Activated CD4-positive, CD25-positive, alpha-beta regulatory T cell treated with anti-CD3 and anti-CD28 coated beads, Interleukin-2, amount 50 U/mL, for 16 hours (primary cell): ENCODE measurements at places on chromosomes 2 and 18.

- no peak for DNase-seq
Measured at GRCh38 chr2:15943378-15944280, 3.3 kb downstream of the MYCN start.

DNA sequence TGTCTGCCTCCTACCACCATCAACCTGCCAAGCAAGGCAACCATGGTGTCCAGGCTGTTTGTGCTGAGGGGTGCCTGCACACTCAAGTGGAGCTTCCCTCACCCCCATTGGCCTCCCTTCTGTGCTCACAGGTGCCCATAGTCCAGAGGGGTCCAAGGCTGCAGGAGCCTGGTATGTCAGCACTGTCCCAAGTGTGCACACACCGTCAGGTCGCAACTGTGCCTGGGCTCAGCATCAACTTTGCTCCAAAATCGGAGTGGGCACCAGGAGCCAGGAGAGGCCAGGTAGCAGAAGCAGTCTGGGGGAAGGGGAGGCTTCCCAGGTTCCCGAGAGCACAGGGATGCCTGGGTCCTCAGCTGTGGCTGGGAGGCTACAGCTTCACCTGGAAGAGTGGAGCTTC lies 1528.2 kb upstream of the SLC39A10 start:
- no peak for DNase-seq

- DNase-seq = no peak
Measured at GRCh38 chr2:6674381-6674780, 191.3 kb downstream of the CMPK2 start.

- DNase-seq = no peak
Measured at GRCh38 chr18:63253428-63254372, 65.9 kb downstream of the BCL2 start.

DNA sequence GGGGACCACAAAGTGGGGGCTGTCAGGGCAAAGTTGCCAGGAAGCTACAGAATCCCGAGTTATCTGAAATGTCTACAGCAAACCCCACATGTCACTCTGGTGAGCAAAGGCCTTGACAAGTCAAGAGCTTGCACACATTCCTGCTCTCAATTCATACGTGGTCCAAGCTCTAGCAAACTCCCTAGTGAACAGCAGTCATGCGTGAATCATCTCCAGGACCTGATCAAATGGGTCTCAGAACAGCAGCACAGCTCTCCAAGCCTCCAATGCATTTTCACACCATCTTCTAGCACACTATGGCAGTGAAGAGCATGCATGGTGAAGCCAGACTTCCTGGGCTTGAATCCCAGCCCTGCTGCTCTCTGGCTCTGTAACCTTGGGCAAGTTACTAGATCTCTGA lies 68.5 kb downstream of the MYO5B start:
- no peak for DNase-seq

DNA sequence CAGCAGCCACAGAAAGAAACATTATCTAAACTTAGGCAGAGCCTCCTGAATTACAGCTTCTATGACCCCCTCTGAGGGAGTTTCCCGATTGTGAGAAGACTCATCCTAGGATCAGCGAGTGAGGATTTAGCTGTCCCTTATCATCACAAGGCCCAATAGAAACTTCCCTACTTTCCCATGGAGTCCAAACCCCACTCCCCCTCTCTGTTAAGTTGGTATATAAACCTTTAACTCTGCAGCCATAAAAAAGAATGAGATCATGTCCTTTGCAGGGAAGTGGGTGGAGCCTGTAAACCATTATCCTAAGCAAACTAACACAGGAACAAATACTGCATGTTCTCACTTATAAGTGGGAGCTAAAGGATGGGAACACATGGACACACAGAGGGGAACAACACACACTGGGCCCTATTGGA lies 78.8 kb downstream of the MYL12B start:
- DNase-seq = no peak

DNA sequence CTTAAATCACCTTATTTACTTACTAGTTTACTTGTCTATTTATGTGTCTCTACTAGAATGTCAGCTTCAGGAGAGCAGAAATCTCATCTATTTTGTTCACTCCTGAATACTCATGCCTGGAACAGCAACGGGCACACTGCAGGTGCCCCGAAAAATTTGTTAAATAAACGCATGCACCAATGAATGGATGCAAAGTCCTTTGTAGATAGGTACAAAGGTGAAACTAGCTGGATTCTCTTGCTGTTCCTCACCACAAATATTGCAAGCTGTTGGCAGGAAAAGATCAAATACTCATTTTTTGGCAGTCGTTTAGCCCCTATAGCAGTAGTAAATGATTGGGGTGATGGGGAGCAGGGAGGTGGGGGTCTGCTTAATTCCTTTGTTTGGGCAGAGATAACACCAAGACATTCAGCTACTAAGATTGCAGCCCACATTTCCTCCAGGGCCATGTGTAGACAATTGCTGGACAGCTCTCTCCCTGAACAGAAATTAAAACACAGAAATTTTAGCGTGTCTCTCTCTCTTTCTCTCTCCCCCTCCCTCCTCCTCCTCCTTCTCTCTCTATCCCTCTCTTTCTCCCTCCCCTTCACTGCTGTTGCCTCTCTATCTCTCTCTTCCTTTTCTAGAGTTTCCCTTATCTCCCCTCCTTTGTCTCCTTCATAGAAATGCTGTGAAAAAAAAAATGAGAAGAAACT lies 5.4 kb downstream of the MARCHF4 start:
- DNase-seq = no peak

GRCh38 chr2:55161295-55162210 lies 70.5 kb downstream of the CLHC1 start:
- DNase-seq = no peak

GRCh38 chr18:28511413-28511821 lies 334.5 kb upstream of the CDH2 start:
- DNase-seq = no peak

- DNase-seq = no peak
Measured at GRCh38 chr2:66925128-66925527, 472.0 kb upstream of the ETAA1 start.

DNA sequence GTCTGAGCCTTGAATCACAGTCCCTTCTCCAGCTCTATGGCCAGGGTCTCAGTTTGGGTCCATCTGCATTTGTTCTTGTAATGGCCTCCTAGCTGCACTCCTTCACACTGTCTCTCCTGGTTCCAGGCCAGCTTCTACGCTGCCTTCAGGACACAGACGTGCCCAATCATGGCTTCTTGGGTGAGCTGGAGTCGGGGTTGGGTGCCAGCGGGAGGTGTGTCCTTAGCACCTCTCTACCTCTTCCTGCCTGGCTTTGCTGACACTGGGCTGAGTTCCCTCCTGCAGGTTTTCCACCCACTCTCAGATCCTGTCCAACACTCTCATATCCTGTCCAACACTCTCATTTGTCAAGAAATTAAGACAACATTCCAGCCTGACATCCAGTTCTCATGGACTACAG lies 9.6 kb downstream of the TRPM8 start:
- DNase-seq = no peak

GRCh38 chr2:63572001-63572400 lies 16.3 kb downstream of the WDPCP start:
- DNase-seq = no peak

GRCh38 chr2:197515315-197515738 lies 539 bp upstream of the MOB4 start:
- peak; percentile 5 for DNase-seq

DNA sequence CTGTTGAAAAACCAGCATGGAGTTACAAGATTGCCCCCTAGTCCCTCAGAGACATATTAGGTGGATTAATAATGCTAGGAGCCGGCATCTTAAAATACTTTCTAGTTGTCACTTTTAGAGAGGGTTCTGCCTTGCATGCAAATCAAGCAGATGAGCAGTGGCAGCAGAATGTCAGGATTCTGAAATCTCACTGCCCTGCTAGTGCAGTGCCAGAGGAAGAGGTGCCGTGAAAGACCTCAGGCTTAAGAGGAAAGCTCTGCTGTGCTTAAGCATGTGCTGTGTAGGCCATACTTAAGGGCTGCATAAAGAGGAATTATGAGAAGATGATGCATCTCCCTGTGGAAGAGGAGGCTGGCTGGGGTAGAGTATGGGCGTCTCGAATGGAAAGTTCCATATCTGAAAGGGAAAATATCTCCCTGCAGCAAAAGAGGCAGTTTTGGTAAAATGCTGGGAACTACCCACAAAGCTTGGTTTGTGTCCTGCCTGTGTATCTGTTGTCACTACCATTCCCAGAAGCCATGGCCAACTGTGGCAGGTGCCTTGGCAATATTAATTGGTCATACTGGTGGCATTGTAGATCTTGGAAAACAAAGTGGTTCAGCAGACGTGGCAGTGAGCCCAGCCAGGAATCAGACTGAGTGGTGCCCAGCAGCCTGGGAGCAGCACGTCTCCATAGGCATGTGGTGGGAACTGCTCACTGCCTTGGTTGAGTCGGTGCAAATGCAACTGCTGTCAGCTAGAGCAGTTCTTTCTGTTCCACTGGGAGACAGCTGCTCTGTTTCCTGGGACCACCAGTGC lies 131.9 kb downstream of the EVA1A start:
- no peak for DNase-seq

DNA sequence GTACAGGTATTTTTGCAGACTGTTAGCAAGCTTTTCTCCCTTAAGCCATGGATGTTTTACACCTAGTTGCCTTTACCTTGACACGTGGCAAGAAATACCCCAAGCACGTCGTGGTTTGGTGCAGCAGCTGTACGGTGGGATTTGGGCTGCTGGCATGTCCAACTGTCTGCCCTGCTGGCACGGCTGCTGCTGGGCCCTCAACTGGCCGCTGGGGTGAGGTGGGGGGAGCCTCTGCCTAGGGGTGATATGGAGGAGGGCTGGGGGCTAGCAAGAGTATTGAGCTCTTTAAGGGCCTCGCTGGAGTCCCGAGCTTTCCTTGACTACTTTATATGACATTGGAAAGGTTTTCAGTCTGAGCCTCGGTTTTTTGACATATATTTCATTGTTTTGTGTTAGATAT lies 41.6 kb downstream of the LPIN1 start:
- DNase-seq = no peak

GRCh38 chr2:21220930-21221329 lies 97.2 kb downstream of the TDRD15 start:
- no peak for DNase-seq

DNA sequence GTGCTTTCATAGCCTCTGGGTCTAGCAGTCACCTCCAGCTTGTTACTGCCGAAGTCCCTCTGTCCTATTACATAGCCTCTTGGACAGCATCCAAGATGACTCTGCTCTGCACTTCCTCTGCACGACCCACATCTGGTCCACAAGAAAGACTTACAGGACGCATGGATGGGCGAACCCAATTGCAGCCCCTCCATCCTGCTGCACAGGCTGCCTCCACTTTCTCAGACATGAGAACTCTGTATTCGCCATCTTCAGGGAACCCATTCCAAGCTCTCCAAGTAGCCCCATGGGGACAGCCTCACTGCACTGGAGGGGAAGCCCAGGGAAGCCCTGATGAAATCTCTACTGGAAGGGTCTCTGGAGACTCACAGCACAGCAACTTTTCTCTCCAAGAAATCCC lies 172.1 kb downstream of the GFPT1 start:
- no peak for DNase-seq

GRCh38 chr18:22167091-22167470 lies 2.3 kb upstream of the GATA6 start:
- no peak for DNase-seq

DNA sequence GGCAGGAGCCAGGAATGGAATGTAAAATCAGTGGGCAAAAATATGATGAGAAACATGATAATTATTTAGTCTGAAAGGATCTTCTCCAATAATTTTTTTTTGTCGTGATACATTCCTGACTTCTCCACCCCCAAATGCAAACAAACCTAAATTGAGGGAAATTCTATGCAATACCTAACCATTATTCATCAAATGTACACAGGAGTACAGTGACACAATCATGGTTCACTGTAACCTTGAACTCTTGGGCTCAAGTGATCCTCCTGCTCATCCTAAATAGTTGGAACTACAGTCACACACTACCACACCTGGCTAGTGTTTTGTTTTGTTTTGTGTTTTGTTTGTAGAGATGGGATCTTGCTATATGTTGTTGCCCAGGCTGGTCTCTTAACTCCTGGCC lies 46.5 kb downstream of the RAB10 start:
- no peak for DNase-seq

DNA sequence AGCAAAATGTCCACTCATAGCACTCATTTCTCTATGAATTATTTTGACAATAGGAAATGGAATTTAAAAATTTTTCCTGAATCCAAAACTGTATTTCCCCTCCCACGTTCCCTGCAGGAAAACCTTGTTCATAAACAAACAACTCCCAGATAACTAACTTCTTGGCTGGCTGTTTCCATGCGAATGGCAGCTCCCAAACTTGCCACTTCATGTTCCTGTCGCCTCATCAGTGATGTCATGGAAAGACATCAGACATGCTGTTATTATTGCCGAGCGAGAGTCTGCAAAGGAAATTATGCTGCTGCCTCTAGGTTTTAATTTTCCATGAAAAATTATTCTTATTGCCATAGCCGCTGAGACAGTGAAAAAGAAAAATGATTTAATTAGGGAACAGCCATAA lies 117.0 kb upstream of the RIOK3 start:
- DNase-seq = no peak

- DNase-seq = peak; percentile 4
Measured at GRCh38 chr18:36809590-36810381, 19.0 kb downstream of the TPGS2 start.

DNA sequence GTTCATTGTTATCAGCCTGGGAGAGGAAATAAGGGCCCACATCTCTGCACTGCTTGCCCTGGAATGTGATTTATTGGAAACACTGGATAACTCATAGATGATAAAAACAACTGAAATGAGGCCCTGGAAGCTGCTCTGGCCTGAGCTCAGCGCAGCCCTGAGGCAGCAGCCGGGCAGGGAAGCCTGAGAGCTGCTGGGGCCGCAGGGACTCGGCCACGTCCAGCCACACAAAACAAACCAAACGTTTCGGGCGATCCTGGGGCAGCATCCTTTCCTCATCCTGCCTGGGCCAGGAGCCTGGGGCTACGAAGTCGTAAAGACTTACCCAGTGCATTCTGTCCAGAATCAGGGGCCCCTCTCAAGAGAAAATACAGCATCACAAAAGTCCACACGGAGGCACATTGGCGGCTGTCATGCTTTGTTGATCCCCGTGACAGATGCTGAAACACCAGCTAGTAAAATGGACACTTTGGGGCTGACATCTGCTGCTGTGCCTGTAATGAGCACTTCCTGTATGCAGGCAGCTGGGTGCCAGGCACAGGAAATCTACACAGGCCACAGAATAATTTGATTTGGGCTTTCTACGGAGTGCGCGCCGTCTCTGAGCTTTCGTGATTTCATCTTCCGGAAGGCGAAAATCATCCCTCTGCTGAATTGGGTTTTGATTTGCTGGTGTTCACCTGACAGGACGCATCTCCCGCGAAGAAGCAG lies 250.6 kb downstream of the EIPR1 start:
- no peak for DNase-seq

- no peak for DNase-seq
Measured at GRCh38 chr2:238693337-238694093, 154.4 kb upstream of the TWIST2 start.
